ENCODE measurements at places on chromosomes 7 and 10.

DNA sequence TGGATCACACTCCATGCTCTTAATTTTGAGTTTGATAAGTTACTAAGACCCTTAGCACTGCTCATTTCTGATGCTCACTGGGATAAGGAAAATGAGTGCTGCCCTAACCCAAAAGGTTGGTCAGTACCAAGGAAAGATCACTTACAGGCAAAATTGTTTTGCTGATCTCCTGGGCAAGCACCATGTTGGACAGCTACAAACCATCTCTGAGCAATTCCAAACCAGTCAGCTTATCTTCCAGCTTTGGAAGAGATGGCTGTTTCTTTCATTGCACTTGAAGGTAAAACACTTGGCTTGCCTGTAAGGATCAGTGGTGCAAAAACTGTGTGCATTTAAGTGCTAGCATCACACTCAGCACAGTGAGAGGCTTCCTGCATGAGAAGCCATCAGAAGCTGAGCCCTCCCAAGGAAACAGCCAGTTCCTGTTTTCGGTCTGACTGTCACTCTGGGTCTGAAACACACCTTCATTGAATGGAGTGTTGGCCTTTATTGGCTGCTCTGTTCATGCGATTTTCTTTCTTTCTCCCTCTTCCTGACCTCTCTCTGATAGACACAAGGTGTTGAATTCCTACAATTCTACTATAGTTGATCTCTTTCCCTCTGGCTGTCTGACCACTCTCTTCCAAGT lies 126.4 kb upstream of the GHITM start:
- DNase-seq: no peak
- H3K4me3 ChIP-seq: no peak overlapping the region
- no peaks in the 10 kb centered on the region for H3K27me3 ChIP-seq
- H3K27ac ChIP-seq: no peak overlapping the region

DNA sequence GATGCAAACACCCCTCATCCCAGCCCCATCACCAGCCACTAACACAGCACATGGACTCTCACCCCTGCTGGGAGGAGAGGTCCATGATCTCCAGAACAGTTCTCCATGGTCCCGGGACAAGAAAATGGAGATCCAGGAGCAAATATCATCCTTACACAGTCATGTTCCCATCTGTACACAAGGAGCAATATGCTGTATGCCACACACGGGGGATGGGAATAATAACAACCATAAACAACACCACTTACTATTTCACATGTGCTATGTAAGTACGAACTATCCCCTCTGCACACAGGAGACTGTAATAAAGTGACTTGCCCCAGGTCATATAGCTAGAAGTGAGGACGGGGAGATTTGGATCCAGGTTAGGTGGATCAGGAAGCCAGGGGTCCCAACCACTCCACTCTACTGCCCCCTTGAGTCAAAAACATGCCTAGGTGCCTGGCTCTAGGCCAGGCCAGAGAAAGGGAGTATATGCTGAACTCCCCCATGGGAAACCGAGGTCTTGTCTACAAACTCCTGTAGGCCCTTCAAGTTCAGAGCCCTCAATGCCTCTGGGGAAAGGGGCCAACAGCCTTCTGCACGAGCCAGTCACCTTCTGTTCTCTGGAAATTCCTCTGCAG lies 34.1 kb downstream of the LRRC20 start:
- no peaks in the 10 kb centered on the region for H3K4me1 ChIP-seq
- H3K27me3 ChIP-seq: no peaks in the 10 kb centered on the region
- no peaks in the 10 kb centered on the region for H3K36me3 ChIP-seq
- no peak overlapping the region for H3K27ac ChIP-seq
- no peak for DNase-seq

DNA sequence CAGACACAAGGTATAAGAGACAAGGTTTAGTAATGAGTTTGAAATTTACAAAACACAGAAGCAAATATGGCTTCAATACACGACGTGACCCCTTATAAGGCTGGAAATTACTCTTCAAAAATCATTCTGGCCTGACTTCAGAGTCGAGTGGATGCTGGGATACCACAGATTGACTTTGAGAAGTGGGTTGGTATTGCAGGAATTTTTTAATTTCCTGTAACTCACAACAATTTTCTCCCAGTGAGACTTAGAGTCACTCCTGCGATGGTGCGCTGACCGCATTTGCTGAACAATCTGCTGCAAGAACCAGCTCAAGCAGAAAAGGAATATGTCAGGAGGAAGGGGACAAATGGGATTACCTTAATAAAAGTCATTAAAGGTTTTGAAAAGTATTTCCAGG lies 132.1 kb downstream of the EMX2 start:
- H3K4me1 ChIP-seq: no peaks in the 10 kb centered on the region
- no peak for DNase-seq
- H3K27me3 ChIP-seq: no peaks in the 10 kb centered on the region
- no peaks in the 10 kb centered on the region for H3K36me3 ChIP-seq

DNA sequence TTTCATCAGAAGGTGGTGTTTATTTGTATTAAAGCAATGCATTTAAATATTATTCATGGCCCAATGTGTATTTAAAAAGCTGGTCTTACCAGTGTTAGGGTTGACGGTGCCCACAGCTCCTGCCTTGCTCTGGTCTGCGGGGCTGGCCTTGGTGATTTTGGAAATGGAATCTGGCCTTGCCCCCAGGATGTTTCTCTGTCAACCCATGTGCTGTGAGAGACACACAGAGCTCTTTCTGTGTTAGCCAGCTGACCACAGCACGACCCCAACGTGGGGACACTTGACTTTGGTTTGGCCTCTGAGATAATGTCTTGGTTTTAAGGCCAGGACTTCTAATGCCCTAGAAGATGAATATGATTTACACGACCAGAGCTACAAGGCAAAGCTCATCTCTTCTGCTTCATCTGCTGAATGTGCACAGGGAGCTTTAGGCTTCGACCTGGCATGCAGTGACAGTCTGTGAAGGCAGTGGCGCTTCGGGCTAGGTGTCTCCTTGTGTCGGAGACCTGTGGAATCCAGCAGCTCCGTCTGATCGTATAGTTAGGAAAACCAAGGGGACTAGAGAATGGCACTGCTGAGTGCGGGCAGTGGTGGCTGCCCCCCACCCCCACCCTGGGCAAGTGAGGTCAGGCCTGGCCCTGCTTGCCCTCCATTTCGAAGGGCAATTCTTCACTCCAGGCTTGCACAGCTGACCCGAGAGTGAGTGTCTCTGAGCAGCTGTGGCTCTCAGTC lies 246.1 kb downstream of the EBF3 start:
- no peak overlapping the region for H3K27ac ChIP-seq
- H3K4me1 ChIP-seq: peaks cover 4% of the 10 kb centered on the region
- no peak overlapping the region for H3K4me3 ChIP-seq
- no peak for DNase-seq

GRCh38 chr7:13262929-13263530 lies 575.6 kb downstream of the ARL4A start:
- H3K36me3 ChIP-seq: no peaks in the 10 kb centered on the region
- DNase-seq: no peak
- no peak overlapping the region for H3K4me3 ChIP-seq
- H3K27ac ChIP-seq: no peak overlapping the region
- H3K4me1 ChIP-seq: no peaks in the 10 kb centered on the region

Data from ovary (tissue), 10 donors.